NAMALWA (cell line): ENCODE measurements at places on chromosomes 4 and X.

DNA sequence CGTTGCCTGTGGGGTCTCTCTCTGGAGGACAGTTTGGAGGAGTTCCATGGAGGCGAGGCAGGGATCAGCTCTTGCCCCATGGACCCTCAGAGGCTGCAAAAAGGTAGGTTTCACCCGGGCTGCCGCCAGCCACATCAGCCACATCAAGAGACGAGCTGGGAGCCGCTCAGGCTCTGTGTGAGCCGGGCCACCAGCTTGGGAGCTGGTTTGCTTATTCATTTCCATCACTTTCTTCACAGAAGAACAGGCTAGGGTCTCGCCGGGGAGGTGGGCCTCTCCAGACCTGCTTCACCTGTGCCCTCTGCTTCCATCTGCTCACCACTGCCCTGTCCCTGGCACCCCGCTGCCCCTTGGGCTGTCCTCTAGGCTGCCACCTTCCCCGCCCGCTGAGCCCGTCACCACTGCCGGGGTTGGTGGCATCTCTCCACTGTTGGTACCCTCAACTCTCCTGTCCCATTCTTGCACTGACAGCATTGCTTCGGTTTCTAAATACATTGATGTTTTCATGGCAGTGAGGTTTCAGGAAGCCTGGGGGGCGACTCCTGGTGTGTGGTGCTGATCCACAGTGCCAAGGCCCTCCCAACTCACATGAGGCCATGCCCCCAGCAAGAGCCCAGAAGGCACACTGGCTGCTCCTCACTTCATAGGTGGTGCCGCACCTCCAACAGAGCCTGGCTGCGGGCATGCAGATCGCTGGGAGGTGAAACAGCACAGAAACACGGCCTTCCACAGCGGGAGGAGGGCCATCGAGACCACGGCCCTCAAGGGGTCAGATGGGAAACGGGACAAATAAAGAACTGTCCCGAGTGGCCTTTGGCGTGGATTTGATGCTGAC is 4.5 kb upstream of the TREX2 start:
- no peak for DNase-seq

- DNase-seq = no peak
Measured at GRCh38 chrX:63658920-63659319, 126.1 kb downstream of the ARHGEF9 start.

DNA sequence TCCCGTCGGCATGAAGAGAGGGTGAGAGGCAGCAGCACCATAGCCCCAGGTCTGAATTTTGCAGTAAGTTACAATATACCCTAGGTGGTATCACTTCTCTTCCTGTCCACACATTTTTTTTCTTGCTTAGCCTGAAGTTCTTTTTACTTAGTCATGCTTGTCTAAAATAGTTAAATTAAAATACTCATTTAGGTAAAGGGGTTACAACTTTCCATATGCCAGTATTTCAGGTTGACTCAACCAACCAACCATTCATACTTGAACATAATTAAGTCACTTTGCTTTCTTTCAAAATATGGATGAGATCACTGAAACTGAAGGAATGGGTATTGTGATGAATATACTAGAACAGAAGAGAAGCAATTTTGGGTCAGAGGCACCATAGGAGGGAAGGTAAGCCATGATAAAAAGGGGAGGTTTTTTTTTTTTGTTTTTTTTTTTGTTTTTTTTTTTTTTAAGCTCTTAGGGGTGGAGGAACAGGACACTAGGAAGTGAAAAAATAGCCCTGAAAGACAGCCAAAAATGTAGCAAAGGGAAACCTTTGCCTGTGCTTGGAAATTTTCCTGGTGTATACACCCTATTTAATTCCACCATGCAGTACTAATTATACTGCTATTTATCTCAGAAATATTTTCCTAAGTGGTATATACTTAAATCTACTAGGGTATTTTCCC is 41.8 kb downstream of the RPS6KA3 start:
- no peak for DNase-seq

GRCh38 chrX:30876367-30876766 is 12.7 kb downstream of the TAB3 start:
- DNase-seq = no peak

GRCh38 chr4:27357283-27357682 is 496.6 kb downstream of the STIM2 start:
- peak; percentile 6 for DNase-seq

GRCh38 chr4:124936427-124936826 is 223.9 kb upstream of the ANKRD50 start:
- DNase-seq = no peak

DNA sequence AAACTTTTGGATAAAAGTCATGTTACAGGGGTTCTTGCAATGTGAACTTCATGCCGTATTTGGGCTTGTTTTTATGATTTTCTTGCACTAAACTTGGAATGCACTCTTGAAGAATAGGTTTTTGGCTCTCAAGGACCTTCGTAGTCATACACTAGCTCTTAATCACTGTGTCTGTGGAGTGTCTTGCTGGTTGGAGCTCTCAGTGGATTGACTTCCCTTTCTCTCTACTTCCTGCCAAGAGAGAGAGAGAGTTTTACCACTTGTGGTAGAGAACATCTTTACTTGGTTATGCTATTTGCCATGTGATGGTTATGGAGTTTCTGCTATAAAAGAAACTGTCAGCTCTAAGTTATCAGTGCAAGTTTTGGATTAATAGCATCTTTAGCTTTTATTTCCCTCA is 112.4 kb downstream of the BMPR1B start:
- no peak for DNase-seq

DNA sequence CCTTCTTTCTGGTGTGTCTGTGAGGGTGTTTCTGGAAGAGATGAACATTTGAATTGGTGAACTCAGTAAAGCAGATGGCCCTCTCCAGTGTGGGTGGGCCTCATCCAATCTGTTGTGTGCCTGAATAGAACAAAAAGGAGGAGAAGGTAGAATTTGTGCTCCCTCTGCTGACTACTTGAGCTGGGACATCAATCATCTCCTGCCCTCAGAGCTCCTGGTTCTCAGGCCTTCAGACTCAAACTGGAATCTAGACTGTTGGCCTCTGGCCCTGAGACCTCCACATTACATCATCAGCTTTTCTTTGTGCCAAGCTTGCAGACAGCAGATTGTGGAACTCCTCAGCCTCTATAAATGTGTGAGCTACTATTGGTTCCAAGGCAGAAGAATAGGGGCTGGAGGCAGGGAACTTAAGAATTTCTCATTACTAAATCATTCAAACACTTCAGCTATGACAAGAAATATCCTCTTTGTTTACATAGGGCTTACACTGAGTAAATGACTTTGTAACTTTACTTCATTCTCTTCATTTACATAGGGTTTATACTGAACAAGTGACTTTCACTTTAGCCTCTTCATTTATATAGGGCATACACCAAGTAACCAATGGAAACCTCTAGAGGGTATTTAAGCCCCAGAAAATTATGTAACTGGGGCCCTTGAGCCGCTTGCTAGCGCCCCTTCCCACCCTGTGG is 86.9 kb upstream of the NWD2 start:
- DNase-seq = no peak

DNA sequence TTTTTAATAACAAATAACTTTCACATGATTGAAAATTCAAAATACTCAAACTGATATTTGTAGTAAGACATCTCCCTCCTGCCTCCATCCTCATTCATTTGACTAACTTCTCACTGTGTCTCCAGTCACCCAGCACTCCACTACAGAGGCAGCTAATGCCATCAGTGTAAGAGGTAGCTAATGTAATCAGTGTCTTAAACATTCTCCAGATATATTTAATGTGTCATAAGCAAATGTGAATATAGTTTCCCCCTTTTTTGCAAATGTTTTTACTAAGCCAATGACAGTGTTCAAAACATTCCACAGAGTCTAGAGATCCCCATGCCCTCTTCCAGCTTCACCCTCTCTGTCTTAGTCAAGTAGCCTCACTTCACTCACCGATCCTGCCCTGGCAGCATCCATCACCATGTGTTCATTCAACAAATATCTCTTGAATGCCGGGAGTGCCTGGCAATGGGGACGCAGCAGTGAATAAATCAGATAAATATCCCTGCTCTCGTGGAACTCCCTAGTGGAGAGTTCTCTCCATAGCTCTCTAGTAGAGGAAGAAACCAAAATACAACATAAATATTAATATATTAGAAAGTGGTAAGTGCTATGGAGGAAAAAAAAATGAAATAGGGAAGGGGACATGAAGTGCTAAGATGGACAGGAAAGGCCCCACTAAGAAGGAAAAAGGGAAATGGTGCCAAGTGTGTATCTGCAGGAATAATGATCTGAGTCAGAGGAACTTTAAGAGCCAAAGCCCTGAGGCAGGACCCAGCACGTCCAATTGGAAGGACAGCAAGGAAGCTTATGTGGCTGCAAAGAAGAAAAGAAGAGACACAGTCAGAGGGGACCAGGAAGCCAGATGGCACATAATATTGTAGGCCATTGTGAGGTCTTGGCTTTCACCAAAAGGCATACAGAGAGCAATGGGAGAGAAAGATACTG is 18.7 kb downstream of the SCFD2 start:
- DNase-seq = no peak

DNA sequence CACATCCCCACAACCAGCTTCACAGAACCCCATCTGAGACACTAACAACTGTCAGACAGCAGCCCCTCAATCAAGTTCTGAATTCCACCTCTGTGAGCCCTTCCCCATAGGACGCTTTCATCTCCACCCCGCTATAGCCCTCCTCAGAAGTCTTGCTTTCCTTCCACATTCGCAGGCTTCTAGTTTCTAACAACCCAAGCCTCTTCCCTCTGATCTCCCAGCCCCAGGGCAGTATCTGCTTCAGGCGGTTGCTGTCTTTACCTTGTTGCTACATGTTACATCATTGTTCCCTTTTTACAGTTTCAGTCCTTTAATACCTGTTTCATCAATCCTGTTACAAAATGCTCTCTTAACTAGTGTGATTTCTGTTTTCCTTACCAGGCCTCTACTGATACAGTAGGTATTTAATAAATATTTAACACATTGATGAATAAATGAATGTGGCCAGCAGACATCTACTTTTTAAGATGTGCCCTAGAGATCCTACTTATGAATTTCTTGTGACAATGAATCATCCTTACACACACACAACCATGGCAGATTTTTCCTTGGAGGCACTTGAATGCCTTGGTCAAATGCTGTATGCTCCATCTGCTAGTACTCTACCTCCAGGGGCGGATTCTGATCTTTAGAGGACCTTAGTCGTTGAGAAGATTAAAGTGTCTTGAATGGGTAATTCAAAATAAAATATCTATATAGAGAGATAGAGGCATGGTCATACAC is 164.7 kb upstream of the SLIT2 start:
- DNase-seq = no peak

DNA sequence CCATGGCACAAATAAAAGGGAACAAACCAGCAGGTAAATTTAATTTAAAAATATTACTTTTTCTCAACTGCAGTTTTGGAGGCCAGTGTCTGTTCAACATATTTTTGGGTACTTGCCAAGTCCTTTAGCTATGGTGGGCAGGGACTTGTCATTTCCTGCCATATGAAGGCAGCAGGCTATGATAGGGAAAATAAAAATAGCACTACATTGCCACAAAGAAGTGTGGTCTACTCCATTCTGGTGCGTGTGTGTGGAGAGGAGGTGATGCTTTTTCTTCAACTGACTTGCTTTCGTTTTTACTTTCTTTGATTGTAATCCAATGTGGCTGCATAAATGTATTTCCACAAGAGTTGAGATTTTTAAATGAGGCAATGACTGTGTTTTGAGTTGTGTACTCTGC is 17.2 kb downstream of the GPR174 start:
- DNase-seq = peak; percentile 67

DNA sequence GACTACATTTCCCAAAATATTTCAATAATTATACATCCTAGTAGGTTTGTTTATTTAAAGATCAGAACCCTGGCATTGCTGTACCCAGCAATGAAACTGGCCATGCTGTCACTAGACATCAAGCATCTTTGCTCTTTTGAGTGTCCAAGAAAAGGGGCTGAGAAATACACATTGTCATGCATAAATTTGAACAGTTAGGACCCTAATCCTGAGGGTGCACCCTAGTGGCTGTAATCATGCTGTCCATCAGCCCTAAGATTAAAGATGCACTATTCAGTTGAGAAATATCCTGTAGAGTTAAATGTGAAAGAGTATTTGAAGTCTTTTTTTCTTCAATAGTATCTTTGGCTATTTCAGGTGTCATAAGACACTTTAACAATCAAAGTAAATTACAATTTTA is 108.8 kb downstream of the NFKB1 start:
- DNase-seq = peak; percentile 51

- peak; percentile 42 for DNase-seq
Measured at GRCh38 chr4:42671431-42672194, 14.7 kb upstream of the ATP8A1 start.

DNA sequence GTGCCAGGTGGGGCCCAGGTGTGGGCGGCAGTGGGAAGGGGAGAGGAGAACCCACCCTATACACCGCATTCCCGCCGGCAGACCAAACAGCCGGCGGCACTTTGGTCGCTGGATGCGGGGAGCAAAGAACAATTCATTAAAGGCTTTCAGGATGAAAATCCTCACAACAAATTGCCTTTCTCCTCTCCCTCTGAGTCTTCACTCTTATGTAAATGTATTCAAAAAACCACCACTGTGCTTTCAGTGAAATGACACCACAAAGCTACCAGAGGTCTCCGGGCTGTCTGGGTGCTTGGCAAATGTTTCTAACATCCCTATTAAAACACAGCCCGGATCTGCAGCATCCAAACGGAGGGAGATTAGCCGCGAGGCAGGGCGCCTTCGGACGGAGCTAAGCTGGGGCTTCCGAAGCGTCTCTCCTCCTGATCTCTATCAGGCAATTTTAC is 171.8 kb upstream of the TBL1X start:
- no peak for DNase-seq

DNA sequence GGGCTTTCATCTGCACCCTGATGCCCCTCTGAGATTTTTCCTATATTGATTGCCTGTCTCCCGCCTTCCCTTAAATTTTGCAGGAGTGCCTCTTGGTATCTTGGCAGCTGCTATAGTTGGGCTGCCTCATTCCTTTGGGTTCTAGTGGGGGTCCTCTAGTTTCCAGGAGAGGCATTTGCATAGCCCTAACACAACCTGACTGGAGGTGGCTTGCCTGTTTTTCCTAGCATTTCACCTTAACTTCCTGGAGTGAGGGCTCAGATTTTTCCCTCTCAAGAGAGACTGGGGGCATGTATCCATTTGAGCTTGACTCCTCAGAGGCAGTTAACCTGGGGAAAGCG is 46.0 kb downstream of the UGT2A3 start:
- no peak for DNase-seq

- no peak for DNase-seq
Measured at GRCh38 chrX:18792828-18793227, 85.4 kb downstream of the PPEF1 start.

- no peak for DNase-seq
Measured at GRCh38 chr4:15531792-15532191, 62.1 kb downstream of the CC2D2A start.

DNA sequence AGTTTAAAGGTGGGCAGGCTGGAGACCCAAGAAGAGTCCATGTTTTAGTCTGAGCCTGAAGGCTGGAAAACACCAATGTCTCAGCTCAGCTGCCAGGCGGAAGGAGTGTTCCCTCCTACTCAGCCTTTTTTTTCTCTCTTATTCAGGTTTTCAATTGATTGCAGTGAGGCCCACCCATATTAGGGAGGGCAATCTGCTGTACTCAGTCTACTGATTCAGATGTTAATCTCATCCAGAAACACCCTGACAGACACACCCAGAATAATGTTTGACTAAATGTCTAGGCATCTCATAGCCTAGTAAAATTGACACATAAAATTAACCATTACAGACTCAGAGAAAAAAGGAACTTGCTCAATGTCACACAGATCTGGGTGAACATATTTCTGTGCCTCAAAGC is 347.1 kb downstream of the GBA3 start:
- no peak for DNase-seq

- DNase-seq = no peak
Measured at GRCh38 chr4:79022529-79022928, 83.3 kb upstream of the PAQR3 start.

GRCh38 chrX:43939187-43939926 is 33.8 kb downstream of the NDP start:
- DNase-seq = no peak
